CD4-positive, alpha-beta T cell treated with Interleukin-6 for 4 hours (primary cell): ENCODE measurements at places on chromosomes 7 and 10.

GRCh38 chr10:73167458-73167782 is 388 bp downstream of the ECD start:
- no peak for DNase-seq

- DNase-seq = no peak
These were observed 478.0 kb downstream of the KCNMA1 start for GRCh38 chr10:77159538-77160110.

GRCh38 chr10:48762064-48763042 is 77.7 kb downstream of the WDFY4 start:
- no peak for DNase-seq

- DNase-seq = no peak
These were observed 161.3 kb downstream of the EGFR start for GRCh38 chr7:55179931-55180682.

DNA sequence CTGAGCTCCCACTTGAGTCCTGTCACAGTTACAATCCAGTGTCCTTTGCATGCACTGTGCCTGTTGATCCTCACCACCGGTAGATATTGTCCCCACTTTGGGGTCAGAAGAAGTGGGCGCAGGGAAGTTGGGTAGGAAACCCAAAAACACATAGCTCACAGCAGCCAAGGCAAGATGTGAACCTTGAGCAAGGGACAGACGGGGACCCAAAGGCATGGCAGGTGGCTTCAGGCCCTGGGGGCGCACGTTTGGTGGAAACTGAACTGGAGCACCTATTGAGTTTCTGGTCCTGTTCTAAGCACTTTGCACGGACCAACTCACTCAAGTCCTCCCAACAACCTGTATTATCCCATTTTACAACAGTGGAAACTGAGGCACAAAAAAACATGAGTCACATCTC is 82.8 kb upstream of the ZNF716 start:
- DNase-seq = no peak

DNA sequence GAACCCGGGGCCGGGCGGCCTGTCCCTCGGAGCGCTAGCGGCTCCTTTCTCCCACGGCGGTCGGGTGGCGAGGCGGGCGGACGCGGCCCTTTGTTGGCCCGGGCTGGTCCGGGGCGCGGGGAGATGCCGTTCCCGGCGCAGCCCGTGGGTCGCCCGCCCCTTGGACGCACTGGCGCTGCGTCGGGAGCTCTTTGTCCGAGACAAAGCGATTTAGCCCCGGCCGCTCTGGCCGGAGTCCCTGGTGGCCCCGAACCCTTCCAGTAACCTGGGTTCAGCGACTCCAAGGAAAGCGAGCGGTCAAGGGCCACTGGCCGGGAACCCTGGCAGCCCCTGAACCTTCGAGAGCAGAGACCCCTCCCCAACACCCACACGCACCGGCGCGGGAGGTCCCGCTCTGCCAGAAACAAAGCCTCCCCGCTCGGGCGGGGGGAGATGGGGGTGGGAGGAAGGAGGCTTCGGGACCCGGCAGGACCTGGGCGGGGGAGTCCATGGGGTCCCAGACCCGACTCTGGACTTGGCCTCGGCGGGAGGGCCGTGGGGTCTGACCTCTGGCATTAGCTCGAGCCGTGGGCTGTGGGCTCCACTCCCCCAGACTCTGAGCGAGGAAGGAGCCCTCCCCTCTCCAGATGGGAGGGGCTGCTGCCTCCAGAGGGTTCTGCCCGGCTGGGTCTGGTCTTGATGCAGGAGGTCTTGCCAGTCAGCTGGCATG is 836 bp downstream of the DPYSL4 start:
- DNase-seq = peak; percentile 3
